ENCODE measurements at places on chromosomes 1 and 21.
A peak's percentile ranks its signal among the peaks of the same experiment; 100 is the strongest.

GRCh38 chr1:205680073-205680851 is at the start of gene SLC45A3:
Gene SLC45A3 (minus strand): TSS chr1:205680509. CDS start chr1:205664656, 15,853 bp downstream.
- peak; percentile 65 for DNase-seq

DNA sequence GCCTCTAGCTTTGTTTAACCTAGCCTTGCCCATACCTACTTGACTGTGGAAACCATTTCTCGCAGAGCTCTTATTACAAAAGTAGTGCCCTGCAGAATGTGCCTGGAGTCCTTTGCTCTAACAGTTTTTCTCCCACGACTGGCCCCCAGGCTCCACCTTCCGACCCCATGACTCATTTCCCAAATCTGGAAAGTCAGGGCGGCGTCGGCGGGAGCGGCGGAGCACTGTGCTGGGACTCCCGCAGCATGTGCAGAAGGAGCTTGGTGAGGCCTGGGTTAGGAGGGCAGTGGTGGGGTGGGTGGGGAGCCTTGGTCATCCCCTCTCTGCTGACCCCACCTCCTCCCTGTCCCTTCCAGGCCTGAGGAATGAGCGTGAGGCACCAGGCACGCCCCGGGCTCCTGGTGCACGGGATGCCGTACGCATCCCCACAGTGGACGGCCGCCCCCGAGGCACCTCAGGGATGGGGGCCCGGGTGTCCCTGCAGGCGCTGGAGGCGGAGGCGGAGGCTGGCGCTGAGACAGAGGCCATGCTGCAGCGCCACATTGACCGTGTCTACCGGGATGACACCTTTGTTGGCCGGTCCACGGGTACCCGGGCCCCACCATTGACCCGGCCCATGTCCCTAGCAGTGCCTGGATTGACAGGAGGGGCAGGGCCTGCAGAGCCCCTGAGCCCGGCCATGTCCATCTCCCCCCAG is 47.5 kb downstream of the YARS1 start:
- no peak for DNase-seq

DNA sequence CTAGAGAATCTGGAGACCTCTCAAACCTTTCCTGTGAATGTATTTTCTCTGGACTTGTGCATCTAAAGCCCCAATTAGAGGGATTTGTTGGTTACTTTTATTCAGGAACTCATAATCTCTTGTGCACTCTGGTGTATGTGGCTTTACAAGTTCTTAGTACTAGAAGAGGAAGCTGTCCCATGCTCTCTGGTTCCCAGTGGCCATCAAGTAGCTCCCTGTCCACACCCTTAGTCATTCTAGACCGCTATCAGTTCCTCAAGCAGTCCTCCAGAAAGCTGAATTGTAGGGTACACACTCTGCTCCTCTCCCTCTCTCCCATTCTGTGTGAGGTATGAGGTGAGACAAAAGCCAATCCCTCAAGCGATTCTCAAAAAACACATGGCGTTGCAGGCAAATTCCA is 470.3 kb downstream of the PTPRC start:
- no peak for DNase-seq

DNA sequence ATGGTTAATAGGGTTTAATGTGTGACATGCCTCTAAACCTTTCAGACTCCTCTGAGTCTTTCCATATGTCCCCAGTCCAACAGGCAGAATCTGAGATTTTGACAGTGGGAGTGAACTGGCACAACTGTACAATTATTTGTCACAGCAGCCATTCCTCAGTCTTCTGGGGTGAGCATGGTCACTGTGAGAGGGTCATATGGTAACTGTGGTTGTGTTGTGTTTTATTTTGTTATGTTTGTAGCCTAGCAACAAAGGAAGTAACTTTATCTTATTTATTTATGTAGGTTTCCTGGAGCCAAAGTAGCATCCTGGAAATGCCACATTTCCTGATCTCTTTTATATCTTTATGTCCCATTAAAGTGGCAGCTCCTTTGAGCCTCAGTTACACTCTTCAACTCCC is 1067.9 kb downstream of the TTLL7 start:
- no peak for DNase-seq

DNA sequence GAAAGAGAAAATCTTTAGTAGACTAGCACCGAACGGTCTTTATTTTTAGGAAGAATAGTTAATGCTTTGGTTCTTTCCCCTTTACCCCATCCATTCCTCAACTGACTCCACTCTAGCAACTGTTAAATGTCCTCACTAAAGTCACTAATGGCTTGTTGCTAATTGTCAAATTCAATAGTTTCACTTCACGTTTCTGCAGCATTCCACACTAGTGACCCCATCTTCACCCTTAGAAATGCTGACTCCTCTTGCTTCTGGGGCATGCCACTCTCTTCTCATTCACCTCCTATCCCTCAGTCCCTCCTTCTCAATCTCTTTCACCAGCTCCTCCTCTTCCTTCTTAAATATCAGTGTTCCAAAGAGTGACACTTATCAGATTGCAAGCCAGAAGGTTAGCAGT is 19.4 kb upstream of the CADM3 start:
- DNase-seq = no peak

DNA sequence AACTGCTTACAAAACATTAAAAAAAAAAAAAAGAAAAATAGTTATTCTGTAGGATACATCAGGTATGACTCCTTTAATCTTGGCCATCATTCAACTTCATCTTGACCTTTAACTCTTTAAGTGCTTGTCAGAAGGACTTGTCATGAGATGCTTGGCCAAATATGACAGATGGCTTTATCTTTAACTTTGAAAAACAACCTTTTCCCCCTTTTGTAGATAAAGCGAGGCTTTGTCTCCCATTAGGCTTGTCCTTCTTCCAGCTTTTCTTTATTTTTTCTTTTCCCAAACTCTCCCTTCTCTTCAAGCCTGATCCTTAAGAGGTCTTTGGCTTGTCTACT is 2.3 kb downstream of the SRSF10 start:
- no peak for DNase-seq

DNA sequence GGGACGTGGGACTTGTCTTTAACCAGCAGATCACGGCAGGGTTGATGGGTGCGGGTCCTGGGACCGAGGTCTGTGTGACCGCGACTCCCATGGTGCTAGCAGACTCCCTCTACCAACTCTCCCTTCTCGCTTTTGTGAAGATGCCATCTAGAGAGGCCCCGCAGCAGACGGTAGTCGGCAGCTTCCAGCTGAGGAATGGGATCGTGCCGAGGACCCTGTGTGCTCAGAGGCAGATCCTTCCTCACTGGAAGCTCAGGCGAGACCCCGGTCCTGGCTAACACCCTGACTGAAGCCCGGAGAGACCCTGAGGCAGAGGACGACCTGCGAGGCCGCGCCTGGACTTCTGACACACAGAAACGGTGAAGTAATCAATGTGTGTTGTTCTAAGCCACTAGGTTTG is 12.5 kb upstream of the SPATC1L start:
- no peak for DNase-seq

- no peak for DNase-seq
Measured at GRCh38 chr1:204409836-204410687, 1.6 kb downstream of the PPP1R15B start.

DNA sequence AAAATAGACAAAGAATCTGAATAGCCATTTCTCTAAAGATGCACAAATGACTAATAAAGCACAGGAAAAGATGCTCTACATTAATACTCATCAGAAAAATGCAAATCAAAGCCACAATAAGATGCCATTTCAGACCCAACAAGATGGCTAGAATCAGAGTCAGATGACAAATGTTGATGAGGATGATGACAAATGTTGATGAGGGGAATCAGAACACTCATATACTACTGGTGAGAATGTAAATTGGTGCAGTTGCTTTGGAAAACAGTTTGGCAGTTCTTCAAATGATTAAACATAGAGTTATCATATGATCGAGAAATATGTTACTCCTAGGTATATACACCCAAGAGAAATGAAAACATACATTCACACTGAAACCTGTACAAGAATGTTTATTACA is 33.9 kb downstream of the LRRC40 start:
- DNase-seq = no peak

DNA sequence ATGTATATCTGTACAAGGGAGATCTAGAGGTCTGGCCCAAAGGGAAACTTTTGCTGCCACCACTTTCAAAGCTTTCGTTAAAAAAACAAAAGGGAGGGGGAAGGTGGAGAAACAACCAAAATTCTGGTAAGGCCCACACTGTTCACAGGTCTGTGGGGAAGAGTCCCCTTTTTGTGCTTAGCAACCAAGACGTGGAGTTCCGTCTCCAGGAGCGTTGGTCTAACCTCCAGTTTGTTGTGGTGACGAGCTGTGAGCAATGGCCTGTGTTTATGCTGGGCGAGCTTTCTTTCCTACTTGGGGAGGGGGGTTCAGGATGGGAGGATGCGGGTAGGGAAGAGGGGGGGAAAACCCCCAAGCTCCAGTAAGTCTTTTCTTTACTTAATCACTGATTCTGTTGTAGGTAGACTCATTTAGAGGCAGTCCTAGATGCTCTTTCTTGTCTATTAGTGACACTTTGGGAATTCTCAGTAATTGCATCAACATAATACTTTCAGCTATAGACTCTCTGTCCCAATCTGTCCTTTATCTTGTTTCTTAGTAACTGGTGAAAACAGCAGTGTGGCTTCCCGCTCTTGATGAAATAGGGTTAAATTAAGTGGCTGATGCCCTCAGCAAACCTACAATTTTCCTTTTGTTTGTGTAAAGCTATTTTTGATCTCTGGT is 1.5 kb downstream of the HIPK1 start:
- DNase-seq = peak; percentile 31

GRCh38 chr1:23444596-23445390 is 20.2 kb upstream of the TCEA3 start:
- DNase-seq = no peak

DNA sequence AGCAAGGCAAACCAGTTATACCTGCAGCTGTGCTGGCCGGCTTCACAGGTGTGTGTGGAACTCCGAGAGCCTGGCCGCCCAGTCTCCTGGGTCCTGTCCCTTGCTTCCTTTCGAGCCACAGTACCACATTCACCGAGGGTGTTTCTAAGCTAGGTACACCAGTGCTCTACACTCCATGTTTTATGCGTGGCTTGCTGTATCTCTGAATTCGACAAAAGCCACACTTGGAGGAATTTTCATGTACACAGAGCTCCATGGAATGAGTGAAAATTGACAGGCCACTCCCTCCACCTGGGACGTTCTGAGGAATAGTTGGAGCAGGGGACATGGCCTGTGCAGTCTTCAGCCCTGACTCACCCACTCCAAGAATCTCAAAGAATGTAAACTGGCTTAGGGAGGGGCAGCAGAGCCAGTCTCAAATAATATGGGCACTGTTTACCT is 14.0 kb downstream of the ETS2 start:
- no peak for DNase-seq

DNA sequence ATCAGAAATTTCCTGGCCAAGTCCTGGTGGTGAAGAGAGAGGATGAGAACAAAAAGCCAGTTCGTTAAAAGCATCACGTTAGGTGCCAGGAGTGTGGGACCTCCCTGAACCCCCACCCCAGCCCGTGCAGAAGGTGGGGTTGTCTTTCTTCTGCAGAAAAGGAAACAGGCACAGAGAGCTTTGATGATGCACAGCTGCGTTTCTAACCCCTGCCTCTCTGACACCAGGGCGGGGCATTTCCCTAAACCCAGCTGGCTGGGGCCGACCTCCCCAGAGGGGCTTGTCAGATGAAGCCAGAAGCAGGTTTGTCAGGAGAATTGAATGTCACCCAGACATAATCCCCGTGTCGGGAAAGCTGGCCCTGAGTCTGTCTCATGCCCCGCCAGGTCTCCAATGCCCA is 189.3 kb upstream of the EDN2 start:
- DNase-seq = no peak

Measured in HuH-7.5 (cell line).